Omental fat pad (tissue), 4 donors: ENCODE measurements at places on chromosomes 5 and 9. TPM values are rescaled to one million over a fixed set of nuclear protein-coding genes. Genes with fewer than 3 reads are reported as not detected.

DNA sequence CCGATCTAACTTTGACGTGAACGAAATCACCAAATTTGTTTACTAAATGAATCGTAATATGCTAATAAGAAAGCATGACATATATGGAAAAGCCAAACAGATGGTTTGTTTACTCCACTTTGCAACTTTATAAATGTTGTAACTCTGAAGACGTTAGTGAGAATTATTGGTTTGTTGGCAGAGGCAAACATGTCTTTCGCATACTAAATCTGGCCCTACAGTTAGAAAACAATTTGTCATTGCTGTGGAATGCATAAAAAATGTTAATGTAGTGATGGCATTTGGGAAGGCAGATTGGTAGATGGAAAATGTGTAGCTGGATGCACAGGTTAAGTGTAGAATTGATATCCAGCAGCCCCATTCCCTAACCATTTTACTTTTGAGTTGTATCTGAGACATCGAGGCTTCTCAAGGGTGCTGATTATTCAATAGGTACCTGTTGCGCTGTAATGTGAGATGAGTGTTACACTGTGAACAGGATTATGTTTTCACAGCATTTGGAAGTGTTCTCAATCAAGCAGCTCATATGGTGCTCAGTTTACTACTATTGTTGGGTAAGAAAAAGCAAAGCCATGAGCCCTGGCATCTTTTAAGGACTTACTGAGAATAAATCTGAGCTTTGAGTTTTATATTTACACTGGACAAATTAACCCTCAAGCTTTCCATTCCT, 444.8 kb downstream of the BNC2 start:
- no peak for DNase-seq

DNA sequence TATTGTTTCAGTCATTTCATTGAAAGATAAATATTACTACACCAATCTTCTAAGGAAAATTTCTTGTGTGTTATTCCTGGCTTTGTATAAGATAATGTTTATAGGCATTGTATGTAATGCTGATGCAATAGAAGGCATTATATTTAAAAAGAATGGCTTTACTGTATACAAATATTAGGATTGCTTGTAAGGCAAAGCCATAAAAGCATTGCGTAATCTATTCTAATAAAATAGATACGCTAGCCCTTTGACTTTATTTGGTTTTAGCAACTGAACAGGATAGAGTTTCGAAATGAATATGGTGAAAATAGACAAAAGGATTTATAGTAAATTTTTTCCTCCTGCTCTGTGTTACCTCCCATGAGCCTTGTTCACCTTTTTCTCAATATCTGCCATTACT, 5.5 kb upstream of the LYSMD3 start:
- no peak for DNase-seq

DNA sequence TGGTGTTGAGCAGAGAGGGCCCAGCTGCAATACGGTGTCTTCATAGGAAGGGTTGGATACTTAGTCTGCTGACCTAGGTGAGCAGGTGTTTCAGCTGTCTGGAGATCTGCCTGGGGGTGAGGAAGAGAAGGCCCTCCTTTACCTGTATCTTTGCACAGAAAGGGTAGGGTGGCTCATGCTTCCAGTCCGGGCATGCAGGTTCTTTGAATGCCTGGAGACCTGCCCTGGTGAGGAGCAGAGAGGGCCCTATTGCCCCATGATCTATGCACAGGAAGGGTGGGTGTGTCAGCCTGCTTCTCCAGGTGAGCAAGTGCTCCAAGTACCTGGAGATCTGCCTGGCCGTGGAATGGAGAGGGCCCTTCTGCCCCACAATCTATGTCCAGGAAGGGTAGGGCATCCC, 63.0 kb downstream of the FER start:
- no peak for DNase-seq

GRCh38 chr9:128304136-128304970, 17.9 kb downstream of the TRUB2 start:
- DNase-seq = no peak

DNA sequence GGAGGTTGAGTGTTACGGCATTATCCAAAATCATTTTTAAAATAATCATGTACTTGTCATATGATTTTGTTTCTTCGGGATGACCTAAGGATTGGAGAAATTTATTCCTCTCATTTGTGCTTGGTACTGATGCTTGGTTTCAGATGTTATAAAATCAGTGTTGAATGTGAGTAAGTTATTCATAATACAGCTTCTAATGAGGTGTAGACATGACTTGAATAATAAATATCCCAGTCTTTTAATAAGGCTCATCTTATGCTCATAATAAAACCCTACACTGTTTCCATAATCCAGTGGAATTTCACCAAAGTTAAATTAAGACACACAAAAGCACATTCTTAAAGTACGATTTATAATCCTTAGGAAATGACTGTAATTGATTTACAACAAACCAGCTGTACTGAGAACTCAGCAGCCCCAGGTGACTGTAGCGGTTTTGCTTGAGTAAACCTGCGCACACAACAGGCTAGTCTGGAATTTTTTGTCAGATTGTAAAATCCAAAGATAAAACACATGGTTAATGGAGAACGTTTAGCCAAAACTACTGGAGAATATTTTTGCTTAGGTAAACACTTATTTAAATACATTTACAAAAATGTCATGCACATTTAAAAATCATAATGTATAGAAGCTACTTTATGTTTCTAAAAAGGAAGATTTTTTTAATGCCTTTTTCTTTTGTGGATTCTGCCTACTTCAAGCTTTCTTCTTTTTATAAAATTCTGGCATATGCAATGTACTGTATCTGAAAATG, 609.8 kb upstream of the GRAMD2B start:
- no peak for DNase-seq

GRCh38 chr5:86806206-86806605, 188.5 kb downstream of the COX7C start:
- DNase-seq = no peak

GRCh38 chr5:36304095-36304805, 2.5 kb upstream of the RANBP3L start:
- DNase-seq = no peak

- no peak for DNase-seq
These were observed 579.2 kb upstream of the ZNF462 start for GRCh38 chr9:106283769-106284168.

- no peak for DNase-seq
These were observed 205.1 kb upstream of the RGMB start for GRCh38 chr5:98568336-98568735.

GRCh38 chr5:115594128-115595047, 7.9 kb downstream of the TICAM2 start:
- no peak for DNase-seq

DNA sequence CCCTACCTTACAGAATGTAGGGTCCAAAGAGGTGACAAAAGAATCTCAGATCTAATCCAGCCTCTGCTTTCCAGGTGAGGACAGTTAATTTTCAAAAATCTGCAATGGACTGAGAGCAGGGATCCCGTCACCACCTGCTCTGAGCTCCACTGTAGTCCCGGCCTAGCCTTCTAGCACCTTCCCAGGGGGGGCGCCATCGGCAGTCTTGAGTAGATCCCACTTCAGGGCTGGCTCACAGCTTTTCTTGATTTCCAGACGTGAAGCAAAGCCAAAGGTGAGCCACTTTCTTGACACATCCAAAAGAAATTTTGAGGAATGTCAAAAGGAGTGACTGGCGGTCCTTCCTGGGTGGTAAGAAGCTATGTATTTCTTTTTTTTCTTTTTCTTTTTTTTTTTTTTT, 114.1 kb downstream of the SYK start:
- DNase-seq = no peak

- DNase-seq = no peak
These were observed 24.6 kb downstream of the APC start for GRCh38 chr5:112762113-112762810.

GRCh38 chr5:62065050-62065449, 241.0 kb upstream of the KIF2A start:
- DNase-seq = no peak

GRCh38 chr9:129471201-129472019, 149.5 kb downstream of the C9orf50 start:
- no peak for DNase-seq

DNA sequence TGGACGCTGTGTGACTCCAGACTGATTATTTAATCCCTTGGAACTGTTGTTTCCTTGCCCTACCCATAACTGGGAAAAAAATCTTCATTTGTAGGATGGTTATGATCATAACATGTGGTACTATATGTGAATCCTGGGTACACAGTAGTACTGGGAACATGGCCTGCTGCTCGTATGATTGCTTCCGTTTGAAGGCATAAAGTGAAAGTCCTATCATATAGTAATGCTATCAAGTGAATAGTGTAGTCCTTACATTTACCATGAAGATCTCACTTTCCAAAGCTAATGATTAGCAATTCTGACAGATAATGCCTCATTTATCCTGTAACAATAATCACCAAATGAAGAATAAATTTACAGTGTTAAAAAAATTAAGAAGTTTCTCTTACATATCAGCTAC, 53.2 kb downstream of the MEF2C start:
- no peak for DNase-seq

- no peak for DNase-seq
These were observed 56.6 kb downstream of the GNAQ start for GRCh38 chr9:77975036-77975435.

DNA sequence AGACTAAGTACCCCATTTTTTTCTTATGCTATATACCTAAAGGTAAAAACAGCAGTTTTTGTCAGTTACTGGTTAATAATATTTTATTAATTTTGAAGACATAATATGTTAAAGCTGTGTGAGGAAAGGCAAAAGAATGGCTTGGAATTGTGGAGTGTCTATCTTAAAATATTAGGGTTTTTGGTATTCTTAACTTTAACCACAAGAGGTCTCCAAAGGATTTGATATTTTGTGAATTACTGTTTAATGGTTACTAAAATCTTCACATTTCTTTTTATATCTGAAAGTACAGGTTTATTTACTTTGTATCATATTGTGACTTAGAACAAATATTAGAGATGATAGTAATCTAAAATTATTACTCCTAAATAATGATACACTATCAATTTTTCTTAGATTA, 32.0 kb upstream of the DHFR start:
- no peak for DNase-seq

DNA sequence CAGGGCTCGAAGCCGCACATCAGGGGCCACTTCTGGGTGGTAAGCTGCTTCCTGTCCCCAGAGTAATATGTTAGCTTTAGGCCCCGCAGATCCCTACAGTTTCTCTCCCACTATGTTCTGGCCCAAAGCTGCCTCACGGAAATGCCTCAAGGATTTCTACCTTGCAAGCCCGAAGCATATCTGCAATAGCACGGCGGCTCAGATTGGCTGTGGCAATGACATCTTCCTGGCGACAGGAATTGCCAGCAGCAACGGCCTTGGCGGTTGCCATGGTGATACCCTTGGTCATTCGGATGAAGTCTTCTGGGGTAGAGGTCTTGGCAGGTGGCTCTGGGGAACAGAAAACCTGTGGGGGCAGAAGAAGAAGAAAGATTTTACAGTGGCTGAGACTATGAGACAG, 10.3 kb upstream of the TPM2 start:
- no peak for DNase-seq

DNA sequence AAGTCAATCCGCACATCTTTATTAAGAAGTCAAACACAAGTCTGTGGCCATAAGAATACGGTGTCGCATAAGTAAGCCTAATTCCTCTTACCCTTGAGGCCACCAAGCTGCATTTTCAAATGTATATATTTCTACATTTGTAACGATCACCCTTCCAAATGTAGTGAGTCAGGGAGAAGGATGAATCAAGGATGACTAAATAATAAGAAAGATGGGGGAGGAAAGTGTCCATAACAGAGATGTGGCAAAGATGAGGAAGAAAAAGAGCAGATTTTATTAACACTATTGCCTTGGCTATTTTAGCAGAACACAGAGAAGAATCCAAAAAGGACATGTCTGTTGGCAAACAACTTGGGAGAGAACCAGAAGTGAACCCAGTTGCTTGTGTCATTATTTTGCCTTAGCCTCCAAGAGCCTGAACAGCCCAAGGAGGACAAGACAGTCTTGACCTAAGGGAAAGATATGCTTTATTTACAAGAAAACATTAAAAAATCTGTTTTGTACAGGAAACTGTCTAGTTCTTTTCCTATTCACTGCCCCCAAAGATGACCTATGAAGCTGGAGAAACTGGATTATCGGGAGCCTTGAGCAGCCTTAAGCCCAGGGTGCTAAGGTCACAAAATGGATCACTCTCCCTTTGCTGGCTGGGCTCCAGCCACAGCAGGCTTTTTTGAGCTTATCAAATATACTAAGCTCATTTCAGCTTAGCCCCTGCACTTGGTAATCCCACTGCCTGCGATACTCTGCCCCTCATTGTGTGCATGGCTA, 101.5 kb downstream of the PLCXD3 start:
- no peak for DNase-seq

GRCh38 chr5:96117771-96118651, 156.4 kb upstream of the ELL2 start:
- DNase-seq = no peak

GRCh38 chr5:129748913-129749880, 1.3 kb downstream of the MINAR2 start:
- no peak for DNase-seq

PNPLA7 gene
- total RNA-seq = 23.1 TPM

SLC28A3 gene
- 0.32 TPM for total RNA-seq

OSMR gene
- total RNA-seq = 110 TPM

GMCL2 gene
- not detected for total RNA-seq

BAAT gene
- not detected for total RNA-seq

FGF1 gene
- total RNA-seq = 41.8 TPM

COL23A1 gene
- total RNA-seq = 1.0 TPM
